Activated CD8-positive, alpha-beta memory T cell treated with anti-CD3 and anti-CD28 coated beads, Interleukin-2, amount 10 ng/mL, durations not matched to agents 7 days and 5 days (primary cell): ENCODE measurements at places on chromosomes 3 and 15.

GRCh38 chr15:98524838-98525660 is 123.3 kb upstream of the IGF1R start:
- DNase-seq: no peak

DNA sequence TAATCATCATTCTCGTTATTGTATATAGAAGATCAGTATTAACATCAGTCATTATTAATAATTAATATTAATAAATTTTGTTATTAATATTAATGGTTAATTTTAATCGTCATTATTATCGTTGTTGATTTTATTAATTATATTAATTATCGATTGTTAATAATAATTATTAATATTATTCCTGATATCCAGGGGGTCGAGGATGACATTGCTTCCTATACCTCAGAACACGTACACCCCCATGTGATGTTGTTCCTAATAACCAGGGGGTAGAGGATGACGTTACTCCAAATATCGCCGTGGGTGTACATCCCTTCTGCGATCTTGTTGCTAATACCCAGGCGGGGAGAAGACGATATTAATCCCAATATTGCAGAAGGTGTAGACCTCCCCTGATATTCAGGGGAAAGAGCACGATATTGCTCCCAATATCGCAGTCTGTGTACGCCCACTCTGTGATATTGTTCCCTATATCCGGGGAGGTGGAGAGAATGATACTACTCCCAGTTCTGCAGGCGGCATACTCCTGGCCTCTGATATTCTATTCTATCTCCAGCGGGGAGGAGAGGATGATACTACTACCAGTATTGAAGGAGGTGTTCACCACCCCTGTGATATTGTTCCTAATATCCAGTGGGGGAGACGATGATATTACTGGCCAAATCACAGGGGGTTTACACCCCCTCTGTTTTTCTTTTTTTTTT is 22.3 kb upstream of the BMF start:
- DNase-seq: no peak

DNA sequence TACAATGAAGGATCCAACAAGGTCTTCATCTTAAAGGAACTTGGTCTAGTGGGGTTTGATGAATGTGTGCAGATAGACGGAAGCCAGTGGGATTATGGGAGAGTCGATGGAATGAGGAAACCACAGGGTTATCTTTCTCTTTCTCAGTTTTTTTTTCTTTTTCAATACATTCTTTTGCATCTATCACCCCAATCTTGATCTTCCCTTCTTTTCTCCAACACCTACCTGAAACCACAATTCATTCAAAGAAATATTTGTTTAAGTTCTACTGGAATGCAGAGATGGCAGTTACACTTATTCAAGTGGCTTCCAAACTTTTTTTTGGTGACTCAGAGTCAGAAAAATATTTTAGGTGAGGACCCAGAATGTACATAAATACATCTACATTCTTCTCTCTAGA is 1.7 kb downstream of the TMEM212 start:
- no peak for DNase-seq

DNA sequence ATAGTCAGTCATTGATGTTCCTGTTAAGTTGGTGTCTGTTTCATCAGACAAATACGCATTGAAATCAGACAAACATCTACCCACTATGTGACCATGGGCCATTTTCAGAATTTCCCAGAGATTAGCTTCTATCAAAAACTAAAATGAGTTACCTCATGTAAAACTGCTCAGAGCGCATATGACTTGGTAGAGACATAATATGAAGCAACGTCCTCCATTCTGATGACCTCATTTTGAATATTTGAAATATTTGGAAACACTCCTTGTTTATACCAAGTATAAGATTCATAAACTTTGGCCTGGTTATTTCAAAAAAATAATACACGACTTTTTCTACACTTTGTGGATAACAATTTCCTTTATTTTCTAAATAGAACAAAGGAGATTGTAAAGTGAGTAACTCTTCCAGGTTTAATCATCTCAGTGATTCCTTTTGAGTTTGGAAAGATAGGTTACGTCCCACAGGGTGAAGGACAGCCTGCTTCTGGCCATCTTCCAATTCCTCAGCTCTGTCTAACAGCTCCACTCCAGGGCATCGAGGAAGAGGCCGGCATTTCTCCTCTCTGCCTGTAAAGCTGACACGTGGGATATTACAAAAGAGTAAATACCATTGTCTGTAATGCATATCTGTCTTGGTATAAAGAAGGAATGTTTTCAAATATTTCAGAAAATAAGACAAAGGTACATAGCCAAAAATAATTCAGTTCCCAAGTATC is 122.6 kb downstream of the CADM2 start:
- DNase-seq: no peak

GRCh38 chr15:29442532-29442931 is 172.9 kb upstream of the NSMCE3 start:
- DNase-seq: no peak

- no peak for DNase-seq
Measured at GRCh38 chr3:52149726-52150125, 4.5 kb downstream of the POC1A start.

DNA sequence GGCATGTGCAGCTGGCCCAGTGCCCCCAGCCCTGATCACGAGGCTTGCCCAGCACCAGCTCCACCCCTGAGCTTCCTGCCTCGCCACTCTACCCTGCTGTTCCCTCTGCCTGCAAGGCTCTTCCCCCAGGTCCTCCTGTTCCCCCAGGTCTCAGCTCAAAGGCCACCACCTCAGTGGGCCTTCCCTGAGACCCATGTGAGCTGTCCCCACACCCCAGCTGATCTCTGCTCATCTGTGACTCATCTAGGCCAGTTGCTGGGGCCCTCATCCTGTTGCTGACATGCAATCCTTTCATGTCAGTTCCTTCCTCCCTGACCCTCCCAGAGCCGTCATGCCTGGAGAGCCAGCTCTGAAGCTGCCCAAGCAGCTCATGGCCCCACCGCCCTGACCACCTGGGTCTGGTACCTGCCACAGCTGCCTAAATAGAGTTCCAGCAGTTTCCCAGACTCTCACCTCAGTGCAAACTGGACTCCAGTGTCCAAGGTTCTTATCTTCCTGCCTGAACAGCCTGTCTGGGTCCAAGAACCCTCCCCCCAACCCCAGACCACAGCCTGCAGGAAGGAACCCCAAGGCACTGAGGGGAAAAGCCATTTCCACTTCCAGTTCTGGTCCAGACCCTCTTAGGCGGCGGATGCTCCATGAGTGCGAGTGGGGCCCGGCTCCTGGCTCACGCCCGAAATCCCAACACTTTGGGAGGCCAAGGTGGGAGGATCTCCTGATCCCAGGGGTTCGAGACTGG is 116.6 kb upstream of the IQSEC1 start:
- DNase-seq: peak; percentile 71

DNA sequence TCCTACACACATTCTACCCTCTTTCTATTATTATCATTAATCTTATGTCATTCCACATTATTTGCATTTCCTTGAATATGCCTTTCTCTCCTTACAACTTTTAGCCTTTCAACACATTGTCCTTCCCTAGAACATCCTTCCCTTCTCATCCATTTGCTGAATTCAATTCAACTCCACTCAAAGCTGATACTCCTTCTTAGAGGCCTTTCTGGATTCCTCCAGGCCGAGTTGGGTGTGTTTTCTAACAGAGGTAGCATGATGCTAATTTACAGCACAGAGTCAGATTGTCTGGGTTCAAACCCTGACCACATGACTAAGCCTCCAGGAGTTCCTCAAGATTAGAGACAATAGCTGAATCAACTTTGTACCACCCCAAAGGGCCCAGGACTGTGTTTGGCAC is 63.4 kb upstream of the IL12A start:
- no peak for DNase-seq

GRCh38 chr3:159635047-159635641 is 353.5 kb upstream of the IL12A start:
- no peak for DNase-seq

DNA sequence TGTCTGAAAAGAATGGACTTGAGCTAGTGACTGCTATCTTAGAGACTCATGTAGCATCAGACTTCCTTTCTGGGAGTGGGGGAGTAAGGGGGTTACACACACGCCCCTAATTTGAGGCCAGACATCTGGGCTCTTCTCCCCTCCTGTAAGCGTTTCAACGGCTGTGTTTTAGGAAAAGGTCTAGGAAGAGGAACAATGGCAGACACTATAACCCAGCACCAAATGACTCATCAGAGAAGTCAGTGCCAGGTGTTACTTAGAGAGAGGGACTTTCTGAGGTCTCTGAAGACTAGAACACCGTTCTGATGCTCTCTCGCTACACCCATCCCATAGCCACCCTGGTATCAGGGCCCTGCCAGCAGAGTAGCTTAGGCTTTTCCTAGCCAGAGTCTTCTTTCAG is 65.5 kb downstream of the SSUH2 start:
- no peak for DNase-seq

DNA sequence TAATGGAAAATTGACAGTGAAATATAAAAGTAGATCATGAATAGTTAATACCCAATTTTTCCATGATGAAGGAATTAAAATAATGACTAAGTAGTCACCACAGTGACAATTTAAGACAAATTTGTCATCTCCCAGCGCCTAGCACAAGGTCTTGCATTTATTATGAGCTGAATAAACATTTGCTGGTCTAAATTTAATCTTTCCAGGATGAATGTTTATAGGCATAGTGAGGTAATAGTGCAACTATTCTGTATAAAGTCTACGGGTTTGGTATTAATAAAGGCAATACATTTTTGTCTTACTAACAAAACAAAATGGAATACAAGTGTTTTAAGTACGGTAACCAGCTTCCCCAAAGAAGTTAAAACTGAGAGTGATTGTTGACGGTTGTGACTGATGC is 209.3 kb downstream of the CD47 start:
- DNase-seq: no peak

- DNase-seq: no peak
Measured at GRCh38 chr3:9928158-9928557, 5.5 kb upstream of the CRELD1 start.

GRCh38 chr15:98981851-98982722 is 25.5 kb downstream of the PGPEP1L start:
- no peak for DNase-seq

- DNase-seq: no peak
Measured at GRCh38 chr3:128559486-128560225, 66.7 kb upstream of the GATA2 start.

DNA sequence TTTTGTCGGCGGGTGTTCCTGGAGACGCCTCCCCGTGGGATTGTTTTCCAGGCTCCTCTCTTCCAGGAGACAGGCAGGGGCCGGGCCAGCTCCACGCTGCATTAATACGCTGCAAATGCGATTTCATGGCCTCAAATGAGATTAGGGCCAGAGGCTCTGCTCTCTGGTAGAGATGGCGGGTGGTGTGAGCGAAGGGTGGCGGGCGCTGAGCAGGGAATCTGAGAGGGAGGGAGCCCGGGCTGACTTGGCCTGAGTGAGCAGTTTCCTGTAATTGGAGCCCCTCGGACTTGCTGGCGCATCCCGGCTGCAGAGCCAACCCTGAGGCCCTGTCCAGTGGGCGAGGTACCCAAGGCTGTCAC is 7.4 kb upstream of the CCDC33 start:
- DNase-seq: no peak
